Activated T-cell treated with anti-CD3 and anti-CD28 coated beads, Interleukin-2, amount 50 U/mL, for 4 hours (primary cell): ENCODE measurements at places on chromosomes 2 and 18. TPM values are rescaled to one million over a fixed set of nuclear protein-coding genes. Genes with fewer than 3 reads are reported as not detected.

- no peak for DNase-seq
Observed at GRCh38 chr2:7881466-7881865, 800.4 kb upstream of the ID2 start.

DNA sequence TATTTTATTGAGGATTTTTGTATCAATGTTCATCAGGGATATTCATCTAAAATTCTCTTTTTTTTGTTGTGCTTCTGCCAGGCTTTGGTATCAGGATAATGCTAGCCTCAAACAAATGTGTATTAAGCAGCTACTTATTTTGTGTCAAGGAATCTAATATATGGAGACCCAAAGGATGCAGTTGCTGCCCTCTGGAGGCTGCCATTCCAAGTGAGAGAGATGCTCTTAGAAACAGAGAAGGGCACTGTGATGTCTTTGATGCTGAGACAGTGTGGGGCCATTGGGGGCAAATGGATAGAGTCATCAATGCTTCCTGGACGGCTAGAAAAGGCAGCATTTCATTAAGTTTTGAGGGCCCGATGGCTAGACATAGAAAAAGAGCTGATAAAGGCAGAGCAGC is 292.6 kb downstream of the SETBP1 start:
- DNase-seq, result no peak

DNA sequence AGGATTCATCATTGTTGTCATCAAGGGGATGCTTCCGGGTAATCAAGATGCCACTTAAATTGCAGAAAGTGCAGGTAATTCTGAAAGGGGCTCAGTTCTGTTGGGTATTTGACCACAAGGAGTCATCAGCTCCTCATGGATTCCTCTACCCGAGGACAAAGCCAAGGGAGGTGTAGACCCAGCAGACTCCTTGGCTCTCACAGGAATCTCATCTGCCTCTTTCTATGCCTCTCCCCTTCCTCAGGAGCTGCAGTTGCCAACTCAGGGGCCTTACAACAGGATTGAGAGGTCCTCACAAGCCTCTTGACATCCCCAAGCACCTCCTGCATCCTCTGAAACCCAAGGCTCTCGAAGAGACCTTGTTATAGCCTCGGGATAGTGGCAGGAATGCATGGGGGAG is 44.0 kb downstream of the ITGB6 start:
- no peak for DNase-seq

FBXO15 gene
- total RNA-seq, result 1.2 TPM

DNA sequence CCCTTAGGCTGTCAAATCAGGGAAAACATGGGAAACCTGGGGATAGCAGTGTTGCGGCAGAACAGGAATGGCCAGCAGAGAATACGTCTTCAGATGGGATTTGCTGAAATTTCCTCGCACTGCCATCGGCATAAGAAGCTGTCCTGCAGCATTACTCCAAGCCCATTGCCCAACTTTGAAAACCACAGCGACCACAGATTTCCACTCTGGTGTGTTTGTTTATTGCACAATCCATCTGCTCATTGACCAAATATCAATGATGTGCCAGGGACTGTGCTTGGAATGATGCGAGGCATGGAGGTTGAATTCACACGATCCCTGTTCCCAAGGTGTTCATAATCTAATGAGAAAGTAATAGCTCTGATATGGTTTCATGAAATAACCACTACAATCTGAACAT is 383.3 kb upstream of the MYT1L start:
- DNase-seq, result no peak

- no peak for DNase-seq
Observed at GRCh38 chr2:200828572-200829257, 17.0 kb downstream of the BZW1 start.

- DNase-seq, result no peak
Observed at GRCh38 chr2:83565181-83565580, 893.9 kb downstream of the SUCLG1 start.

- no peak for DNase-seq
Observed at GRCh38 chr2:30234180-30234971, 3.0 kb downstream of the LBH start.
